ENCODE measurements at places on chromosomes 4 and X.

DNA sequence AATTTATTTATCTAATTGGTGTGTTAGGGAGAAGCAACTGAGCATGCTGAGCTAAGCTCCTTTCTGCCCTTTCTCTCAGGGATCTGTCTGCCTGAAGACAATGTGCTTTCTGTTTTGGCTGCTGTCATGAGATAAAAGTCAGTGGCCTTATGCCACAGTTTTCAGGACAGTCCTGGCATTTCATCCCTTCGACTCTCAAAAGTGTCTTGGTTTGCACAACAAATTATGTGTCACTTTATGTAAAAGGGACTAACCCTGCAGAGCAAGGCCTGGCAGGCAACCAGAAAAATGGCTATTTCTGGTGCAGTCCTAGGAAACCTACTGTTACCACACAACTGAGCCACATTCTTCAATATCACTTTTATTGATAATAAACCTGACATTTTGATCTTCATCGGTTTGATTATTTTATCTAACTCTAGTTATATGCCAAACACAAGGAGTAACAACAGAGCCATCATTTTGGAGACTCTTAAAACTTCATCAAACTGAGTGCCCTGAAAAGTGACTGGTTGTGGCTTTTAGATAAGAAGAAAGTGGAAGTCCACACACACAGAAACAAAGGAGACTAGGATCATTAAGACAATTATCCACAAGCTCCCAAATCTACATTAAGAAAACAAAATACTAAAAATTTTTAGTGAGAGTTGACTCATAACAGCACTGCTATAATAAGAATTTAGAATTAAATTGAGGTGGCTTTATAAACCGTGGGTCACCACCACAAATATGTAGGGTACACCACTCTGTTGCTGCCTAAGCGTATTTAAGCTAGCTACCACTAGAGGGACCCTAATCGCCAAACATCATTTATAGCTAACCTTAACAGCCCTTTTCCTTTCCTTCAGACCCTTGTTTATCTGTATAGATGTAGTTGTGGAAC is 95.9 kb upstream of the PTPN13 start:
- peak; percentile 95 for ATAC-seq

DNA sequence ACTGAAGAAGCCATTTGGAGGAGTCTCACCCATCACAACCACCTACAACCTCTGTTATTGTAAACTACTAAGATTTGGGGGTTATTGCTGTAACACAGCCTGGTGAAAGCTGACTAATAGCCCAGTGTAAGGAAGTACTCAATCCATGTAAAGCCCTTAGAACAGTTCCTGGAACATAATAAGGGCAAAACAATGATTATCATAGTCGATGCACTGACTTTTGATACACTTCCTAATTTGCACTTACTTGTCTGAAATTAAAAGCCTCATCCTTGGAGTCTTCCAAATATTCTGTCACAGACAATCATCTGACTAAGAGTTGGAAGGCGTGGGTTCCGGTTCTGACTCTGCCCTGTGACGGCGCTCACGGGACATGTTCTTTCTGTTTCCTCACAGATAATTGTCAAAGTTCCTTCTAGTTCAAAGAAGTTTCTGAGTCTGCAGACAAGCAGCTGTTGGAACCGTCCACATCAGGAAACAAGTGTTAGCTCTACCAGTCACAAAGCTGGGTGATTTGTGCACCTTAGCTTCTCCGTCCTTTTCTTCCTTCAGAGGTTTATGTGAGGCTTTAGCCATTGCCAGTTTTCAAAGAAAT is 33.4 kb upstream of the RASGEF1B start:
- no peak for ATAC-seq

DNA sequence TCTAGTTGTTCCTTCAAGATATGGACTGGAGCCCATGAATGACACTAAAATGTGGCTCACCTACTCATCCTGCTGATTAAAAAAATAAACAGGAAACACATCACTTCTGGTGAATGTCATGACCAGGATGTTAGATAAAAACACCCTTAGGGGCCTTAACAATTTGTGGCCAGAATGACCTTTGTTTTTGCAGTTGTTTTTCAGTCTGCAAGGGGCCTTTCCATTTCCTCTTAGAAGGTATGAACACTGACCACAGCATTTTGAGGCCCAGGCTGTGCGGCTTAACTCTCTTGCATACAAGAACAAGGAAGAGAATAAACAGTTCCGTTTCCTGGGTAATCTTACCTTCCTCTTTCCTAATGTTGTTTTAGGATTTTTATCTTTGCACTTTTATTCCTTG is 113.2 kb downstream of the IL1RAPL2 start:
- no peak for ATAC-seq

DNA sequence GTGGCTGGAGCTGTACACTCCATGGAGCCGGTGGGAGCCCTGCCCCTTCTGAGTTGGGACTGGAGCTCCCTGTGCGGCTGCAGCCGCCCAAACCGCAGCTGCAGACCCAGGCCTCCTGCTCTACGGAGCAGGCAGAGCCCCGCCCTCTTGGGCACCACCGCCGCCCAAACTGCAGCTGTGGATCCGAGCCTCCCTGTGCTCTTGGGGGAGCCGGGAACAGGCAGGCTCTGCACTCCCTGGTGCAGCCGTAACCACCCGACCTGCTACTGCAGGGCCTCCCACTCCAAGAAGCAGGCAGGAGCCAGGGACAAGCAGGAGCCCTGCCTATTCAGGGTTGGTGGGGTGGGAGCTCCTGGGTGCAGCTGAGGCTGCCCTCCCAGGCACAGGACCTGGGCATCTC is 237.5 kb upstream of the ATP6AP2 start:
- ATAC-seq: no peak

DNA sequence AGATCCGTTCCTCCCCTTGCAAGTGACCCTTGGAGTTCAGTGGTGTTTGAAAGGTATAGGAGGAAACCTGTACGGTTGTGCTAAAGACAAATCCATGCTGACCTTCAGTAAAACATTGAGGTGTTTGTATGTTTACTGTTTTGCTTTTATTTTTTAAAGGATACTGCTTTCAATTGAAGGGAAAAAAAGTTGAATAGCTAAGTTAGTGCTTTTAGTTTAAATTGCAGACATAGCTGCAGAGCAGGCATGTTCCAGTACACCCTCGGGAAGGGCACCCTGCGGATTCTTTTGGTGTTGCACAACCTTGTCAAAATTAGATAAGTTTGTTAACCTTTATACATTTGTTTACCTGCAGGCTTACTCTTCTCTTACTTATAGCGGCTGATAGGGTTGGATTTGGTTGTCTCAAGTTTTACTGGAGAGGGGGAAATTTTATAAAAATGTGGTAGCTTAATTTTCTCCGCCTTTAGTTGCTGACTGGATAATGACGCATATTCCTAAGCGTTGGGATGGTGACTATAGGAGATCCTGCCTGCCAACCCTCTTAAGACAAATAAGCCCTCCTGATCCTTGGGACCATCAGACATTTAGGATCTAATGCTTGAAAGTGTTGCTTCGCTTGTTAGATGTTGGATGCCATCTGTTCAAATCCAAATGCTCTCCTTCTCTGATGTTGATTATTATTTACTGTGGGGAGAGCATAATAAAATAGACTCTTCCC is 2.0 kb downstream of the RAPGEF2 start:
- no peak for ATAC-seq

GRCh38 chr4:81565142-81565870 is 93.6 kb upstream of the RASGEF1B start:
- ATAC-seq: peak; percentile 100

- ATAC-seq: no peak
These were observed 4.4 kb upstream of the STAP1 start for GRCh38 chr4:67554096-67554495.

GRCh38 chrX:31213941-31214340 is 142.1 kb upstream of the FTHL17 start:
- ATAC-seq: no peak

- peak; percentile 74 for ATAC-seq
These were observed 215.2 kb upstream of the PSAPL1 start for GRCh38 chr4:7649741-7650531.

DNA sequence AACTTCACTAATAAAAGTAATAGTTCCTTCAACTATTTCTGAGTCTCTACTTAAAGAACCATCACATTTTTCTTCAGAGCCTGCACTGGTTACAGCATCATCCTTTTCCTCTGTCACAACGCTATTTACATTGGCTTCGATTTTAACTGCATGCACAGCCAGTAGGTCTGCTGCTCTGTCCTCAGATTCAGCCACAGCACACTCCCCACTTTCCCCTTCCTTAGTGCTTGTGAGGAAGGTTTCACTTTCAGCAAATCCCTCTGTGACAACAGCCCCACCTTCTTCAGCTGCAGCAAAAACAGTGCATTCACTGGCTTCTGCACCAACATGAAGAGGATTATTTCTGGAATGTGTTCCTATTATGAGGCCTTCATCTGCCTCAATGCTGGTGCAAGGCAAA is 25.7 kb downstream of the BOD1L1 start:
- ATAC-seq: no peak

DNA sequence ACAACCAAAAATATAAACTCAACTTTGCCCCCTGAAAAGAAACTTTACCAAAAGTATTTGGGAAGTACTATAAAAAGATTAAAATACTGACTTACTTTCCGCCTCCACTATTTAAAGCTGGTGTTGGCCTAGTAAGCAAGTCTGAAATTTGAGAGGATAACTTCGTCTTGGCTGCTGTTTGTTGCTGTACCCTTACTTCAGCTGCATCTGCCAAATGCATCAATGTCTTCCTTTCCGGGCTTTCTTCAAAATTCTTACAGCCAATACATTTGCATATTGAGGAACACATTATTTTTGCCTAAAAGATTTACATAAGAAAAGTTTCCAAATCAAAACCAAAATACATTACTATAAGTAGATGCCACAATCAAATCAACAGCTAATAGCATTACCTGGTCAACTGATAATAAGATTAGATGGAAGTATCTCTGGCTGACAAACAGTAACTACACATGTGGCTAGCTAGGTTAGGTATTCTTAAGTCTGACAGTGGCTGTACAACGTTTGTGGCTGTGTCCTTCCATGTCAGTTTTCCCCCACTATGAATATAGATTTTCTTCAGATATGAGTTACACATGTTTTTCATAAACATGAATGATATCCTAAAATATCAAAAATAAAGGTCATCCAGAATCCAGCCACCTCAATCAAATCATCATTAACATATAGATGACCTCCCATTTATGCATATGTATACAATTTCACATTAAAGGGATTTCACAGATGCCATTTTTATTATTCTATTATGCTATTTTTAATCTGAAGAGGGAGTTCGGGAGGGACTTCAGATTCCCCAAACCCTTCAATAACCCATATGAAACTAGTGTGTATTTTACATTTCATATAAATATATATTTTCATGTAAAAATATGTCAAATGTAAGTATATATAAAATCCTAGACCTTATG is 30.6 kb downstream of the THAP9 start:
- no peak for ATAC-seq

DNA sequence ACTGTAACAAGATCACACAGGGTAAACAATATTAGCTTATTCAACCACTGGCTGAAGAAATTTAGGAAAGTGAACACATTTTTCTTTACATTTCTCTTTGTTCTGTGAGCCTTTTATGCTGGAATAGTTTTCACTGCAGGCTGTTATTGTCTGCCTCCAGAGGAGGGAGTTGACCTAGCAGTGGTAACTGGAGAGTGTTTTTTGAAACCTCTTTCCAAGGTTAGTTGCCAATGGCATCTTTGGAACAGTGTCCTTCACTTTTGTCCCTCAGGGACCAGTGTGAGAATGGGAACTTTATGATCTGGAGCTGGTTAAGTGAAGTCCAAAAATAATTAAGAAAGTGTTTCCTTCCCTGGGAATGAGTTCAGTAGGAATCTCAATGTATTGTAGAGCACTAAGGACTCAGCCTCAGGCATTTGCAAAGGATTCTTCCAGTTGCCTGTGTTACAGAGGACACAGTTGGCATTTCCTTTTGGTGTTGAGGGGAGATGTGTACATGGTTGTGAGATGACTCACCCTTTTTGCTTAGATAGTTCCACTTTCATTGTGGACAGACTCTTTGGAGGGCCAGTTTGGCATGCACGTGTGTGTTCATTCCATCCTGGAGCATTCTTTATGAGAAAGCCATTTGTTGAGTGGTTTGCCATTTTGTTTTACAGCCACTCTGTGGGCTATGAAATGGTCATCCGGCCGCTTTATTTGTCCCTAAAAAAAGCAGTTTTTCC is 61.3 kb downstream of the AR start:
- ATAC-seq: peak; percentile 79

All from motor neuron (in vitro differentiated cells).